Placental pericyte (primary cell): ENCODE measurements at places on chromosomes 1 and 21. TPM values are rescaled to one million over a fixed set of nuclear protein-coding genes. Genes with fewer than 3 reads are reported as not detected.

TRPM2 gene
- total RNA-seq = under 0.01 and 0.29 TPM in 2 replicates

RIMKLA gene
- under 0.01 TPM in 1 of 2 replicates, not detected in the other for total RNA-seq

PEX11B gene
- total RNA-seq = 27.4 and 27.5 TPM in 2 replicates

MANEAL gene
- 0.57 and 0.66 TPM in 2 replicates for total RNA-seq

LGR6 gene
- total RNA-seq = under 0.01 TPM in 1 of 2 replicates, not detected in the other

TSSK3 gene
- 0.57 and 1.3 TPM in 2 replicates for total RNA-seq

OR2L5 gene
- not detected in 2 replicates for total RNA-seq

FCRL2 gene
- not detected in 2 replicates for total RNA-seq

CHD5 gene
- total RNA-seq = under 0.01 and 0.14 TPM in 2 replicates

TRAF3IP3 gene
- total RNA-seq = 0.14 TPM in 1 of 2 replicates, not detected in the other

AXDND1 gene
- 0.43 and 0.44 TPM in 2 replicates for total RNA-seq

THEM5 gene
- not detected in 2 replicates for total RNA-seq
